ENCODE measurements at places on chromosomes 7 and 10.

DNA sequence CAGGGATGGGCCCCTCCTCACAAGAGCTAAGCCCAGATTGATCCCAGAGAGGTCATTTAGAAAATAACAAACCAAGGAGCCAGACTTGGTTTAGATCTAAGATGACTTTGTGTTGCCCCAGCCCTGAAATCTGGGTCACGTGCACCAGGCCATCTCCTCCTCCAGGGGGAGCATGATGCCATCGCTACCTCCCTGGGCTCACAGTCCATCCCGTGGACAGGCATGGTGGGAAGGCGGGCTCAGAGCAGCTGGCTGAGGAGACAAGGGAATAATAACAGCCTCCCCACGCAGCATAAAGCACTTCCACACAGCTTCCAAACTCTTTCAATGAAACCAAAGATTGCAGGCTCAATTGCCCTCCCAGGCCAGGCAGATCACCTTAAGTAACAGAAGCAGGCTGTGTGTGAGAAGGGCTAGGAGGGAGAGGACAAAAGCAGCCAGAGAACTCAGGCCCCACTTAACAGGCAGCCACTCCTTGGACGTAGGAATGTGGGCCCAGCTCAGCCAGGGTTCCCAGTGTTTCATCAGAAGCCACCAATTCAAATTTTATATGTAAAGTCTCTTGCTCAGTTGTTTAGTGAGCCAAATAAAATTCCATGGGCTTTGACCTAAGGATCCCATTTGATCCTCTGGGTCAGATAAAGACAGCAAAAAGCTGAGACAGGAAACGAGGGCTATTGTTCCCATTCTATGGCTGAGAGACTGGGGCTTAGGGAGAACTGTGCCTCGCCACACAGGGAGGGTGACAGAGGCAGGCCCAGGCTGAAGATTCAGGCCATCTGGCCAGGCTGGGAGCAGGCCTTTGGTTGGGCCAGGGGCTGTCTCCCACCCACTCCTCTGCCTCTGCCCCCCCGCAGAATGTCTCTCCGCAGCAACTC, 100.2 kb downstream of the COL13A1 start:
- peak; percentile 52 for DNase-seq

GRCh38 chr10:29407280-29407858, 118.5 kb downstream of the LYZL1 start:
- DNase-seq, result no peak

DNA sequence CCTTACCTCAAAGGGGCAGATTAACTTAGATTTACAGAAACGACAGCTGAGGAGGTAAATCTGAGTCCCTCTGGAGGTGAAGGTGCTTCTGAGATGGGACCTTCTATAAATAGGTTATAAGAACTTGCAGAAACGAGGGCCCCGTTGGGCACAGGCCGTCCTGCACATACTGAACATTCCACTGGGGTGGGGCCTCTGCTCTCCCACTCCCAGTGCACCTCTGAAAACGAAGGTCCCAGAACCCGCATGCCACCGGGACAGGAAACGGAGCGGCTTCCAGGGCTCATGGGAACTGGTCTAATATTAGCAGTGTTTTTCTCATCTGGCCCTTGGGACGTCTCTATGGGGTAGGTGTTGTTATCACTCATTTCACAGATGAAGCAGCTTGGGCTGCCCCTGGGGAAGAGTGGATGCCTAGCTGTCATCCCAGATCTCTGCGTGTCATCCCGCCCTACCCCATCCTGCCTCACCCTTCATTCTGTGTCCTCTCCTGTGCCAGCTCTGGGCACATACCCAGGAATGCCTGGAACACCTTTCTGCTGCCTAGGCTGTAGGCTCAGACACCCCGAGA, 19.6 kb downstream of the C10orf62 start:
- no peak for DNase-seq

DNA sequence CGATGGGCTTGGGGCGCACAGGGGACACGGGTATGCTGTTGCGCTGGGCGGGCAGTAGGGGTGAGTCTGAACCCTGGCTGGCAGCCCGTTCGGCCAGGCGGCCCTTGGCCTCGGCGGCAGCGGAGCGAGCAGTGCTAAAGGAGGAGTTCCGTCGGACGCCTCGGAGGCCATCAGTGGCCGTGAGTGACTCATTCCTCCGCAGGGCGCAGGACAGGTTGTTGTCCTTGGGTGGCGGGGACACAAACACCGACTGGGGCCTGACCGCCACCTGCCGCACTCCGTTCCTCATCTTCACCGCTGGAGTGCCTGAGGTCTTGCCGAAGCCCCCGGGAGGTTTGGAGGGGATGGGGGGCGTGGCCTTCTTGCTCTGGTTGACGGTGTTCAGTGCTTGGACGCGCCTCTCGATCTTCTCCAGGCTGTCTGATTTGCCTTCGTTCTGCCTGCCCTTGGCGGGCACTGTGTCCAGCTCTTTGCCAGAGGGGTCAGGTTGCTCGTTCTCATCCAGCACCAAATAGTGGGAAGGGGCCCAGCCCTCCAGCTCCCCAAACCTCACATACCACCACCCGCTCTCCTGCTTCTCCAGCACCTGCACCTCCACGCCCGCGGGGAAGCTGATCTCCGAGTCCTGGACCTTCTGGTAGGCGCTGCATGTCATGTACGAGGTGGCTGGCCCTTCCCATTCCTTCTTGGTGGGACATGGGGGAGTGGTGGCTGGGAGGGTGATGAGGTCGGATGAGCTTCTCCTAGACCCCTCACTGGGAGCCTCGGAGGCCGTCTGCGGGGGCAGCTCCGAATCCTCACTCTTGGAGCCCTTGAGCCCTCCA, 108.7 kb downstream of the NEURL1 start:
- DNase-seq, result no peak

GRCh38 chr10:94000638-94001415, 7.1 kb downstream of the PLCE1 start:
- no peak for DNase-seq

DNA sequence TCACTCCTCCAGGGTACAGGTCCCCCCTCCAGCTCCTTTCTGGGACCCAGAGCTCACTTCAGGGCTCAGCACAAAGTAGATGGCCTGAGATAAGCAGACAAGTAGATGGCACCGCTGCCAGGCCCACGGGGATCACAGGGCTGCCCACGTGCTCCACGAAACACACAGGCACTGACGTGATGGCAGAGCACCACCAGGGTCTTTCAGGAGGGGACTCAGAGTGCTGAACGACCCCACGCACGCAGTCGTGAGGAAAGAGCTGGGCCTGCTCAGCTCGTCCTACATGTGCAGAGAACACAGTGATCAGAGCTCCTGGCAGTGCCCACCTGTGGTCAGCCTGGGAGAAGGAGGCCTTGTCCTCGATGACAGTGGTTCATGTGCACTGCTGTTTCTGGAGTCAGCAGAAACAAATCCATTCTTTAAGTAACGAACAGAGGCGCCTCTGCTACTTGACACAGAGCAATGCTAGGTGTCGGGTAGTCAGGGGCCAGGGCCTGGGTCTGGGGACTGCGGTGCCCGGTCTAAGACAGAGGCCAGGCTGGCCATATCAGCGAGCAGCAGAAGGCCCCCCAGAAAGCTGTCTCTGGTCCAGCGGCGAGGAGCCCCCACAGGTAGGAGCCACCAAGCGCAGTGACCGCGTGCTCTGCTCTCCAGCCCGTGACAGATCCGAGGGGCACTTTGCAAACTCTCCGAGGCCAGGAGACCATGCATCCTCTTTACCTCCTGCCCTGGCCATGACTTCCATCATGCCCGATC, 129.8 kb upstream of the FAM20C start:
- DNase-seq, result no peak

Data from A549 (cell line).